SJSA1 (cell line): ENCODE measurements at places on chromosomes 2 and 18. TPM values are rescaled to one million over a fixed set of nuclear protein-coding genes. Genes with fewer than 3 reads are reported as not detected.

RTKN gene
- 5.6 and 8.7 TPM in 2 replicates for total RNA-seq

GRCh38 chr2:219645631-219646527 is 18.4 kb downstream of the SLC4A3 start:
- peak; percentile 63 for DNase-seq

DNA sequence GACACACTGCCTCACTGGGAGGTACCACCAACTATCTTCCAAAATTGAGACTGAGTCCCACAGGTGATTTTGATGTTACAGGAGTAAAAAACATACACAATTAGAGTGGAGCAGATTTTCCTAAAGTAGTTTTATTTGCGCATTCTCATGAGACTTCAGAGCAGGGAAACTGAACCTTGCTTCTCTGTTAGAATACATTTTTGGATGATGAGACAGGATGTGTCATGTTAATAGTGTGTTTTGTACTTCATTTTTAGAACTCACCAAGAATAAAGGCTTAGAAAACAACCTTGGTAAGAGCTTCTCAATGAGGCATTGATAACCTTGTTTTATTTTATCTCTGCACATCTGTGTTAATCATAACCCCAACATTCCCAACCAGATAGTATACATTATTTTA is 310.2 kb upstream of the GALNT5 start:
- no peak for DNase-seq

SERPINB12 gene
- not detected in 2 replicates for total RNA-seq

PPM1G gene
- total RNA-seq = 144 and 147 TPM in 2 replicates

COL4A3 gene
- not detected in 2 replicates for total RNA-seq

DNA sequence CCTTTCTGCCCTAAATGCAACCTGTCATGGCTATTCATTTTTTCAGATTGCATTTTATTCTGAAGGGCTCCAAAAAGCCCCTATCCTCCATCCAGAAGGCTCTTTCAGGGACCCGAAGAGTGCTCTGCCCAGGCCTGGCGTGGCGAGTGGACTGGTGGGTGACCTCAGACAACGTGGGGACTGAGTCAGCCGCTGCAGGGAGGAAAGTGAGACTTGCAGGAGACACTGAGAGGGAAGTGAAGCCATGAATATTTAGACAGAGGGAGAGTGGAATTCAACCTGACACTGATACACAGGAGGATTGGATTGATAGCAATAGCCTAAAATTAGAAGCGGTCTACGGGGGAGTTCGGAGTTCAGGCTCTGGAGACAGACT is 63.6 kb upstream of the SIX2 start:
- no peak for DNase-seq

DNA sequence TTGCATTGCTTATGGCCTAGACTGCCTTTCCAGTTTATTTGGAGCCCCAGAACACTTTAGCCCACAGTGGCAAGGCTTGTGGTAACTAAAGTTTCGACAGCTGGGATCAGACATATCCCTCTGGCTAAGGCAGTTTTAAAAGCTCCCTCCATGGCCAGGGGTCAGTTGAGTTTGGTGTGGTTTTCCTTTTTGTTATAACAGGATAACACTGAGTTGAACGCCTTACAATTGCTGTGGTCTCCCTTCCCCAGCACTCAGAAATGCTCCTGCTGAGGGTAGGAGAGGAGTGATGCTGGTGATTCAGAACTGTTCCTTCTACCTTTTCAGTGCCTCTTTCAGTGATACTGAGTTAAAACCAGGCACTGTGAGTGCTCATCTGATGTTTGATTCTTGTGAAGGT is 182.6 kb downstream of the GULP1 start:
- DNase-seq = no peak

- no peak for DNase-seq
These were observed 154.7 kb upstream of the HS6ST1 start for GRCh38 chr2:128473175-128474035.

GRCh38 chr2:146363731-146364130 is 1481.1 kb upstream of the ACVR2A start:
- DNase-seq = no peak
